A549 treated with Mapracorat at 1 μM for 4 hours (cell line): ENCODE measurements at places on chromosomes 7 and 10. TPM values are rescaled to one million over a fixed set of nuclear protein-coding genes. Genes with fewer than 3 reads are reported as not detected.

Gene ELFN1
- total RNA-seq: 0.23 to 0.49 TPM (median 0.30 TPM) in 5 replicates

Gene CAV2
- total RNA-seq: 154 to 204 TPM (median 186 TPM) in 5 replicates

Gene VWC2
- not detected in 5 replicates for total RNA-seq

Gene CPA4
- total RNA-seq: 3.3 to 5.3 TPM (median 4.3 TPM) in 5 replicates

Gene FBXL15
- total RNA-seq: 5.6 to 11.2 TPM (median 9.9 TPM) in 5 replicates

Gene C10orf62
- total RNA-seq: not detected in 5 replicates

Gene CRHR2
- 0.05 to 0.08 TPM (median 0.05 TPM) in 4 of 5 replicates, not detected in the other for total RNA-seq

Gene CALU
- 123 to 185 TPM (median 155 TPM) in 5 replicates for total RNA-seq

Gene FXYD4
- not detected in 5 replicates for total RNA-seq

Gene FAM13C
- 0.08 to 0.39 TPM (median 0.24 TPM) in 4 of 5 replicates, not detected in the other for total RNA-seq

Gene FRAT2
- 5.9 to 9.9 TPM (median 8.9 TPM) in 5 replicates for total RNA-seq

Gene EGFR
- 85.7 to 122 TPM (median 97.1 TPM) in 5 replicates for total RNA-seq

Gene BLNK
- 0.07 TPM in 1 of 5 replicates, not detected in the others for total RNA-seq

Gene ABCB4
- total RNA-seq: 0.06 TPM in 1 of 5 replicates, not detected in the others

Gene COL13A1
- 0.11 to 0.26 TPM (median 0.24 TPM) in 4 of 5 replicates, not detected in the other for total RNA-seq

Gene OR2A42
- total RNA-seq: not detected in 5 replicates

Gene CFAP69
- total RNA-seq: 2.0 to 3.3 TPM (median 2.4 TPM) in 5 replicates

Gene ADAMTS14
- 0.05 to 0.16 TPM (median 0.09 TPM) in 5 replicates for total RNA-seq

Gene TMEM140
- 0.95 to 1.2 TPM (median 1.0 TPM) in 5 replicates for total RNA-seq

Gene KNDC1
- total RNA-seq: 0.77 to 1.9 TPM (median 1.3 TPM) in 5 replicates

Gene PRR15
- 3.7 to 4.1 TPM (median 3.8 TPM) in 5 replicates for total RNA-seq

Gene NPTX2
- 0.09 to 0.18 TPM (median 0.14 TPM) in 5 replicates for total RNA-seq

Gene LRRC72
- total RNA-seq: not detected in 5 replicates

Gene OGDHL
- total RNA-seq: 0.16 to 0.46 TPM (median 0.25 TPM) in 5 replicates

Gene SHH
- total RNA-seq: 0.35 to 0.96 TPM (median 0.69 TPM) in 5 replicates

Gene OLAH
- 0.39 to 1.0 TPM (median 0.51 TPM) in 5 replicates for total RNA-seq

Gene FAM3C
- 33.8 to 44.3 TPM (median 42.6 TPM) in 5 replicates for total RNA-seq

Gene CNPY1
- not detected in 5 replicates for total RNA-seq

Gene CDHR3
- total RNA-seq: 4.1 to 5.0 TPM (median 4.9 TPM) in 5 replicates

Gene SPDYE16
- total RNA-seq: not detected in 5 replicates

Gene UNCX
- total RNA-seq: 0.07 to 0.08 TPM in 2 of 5 replicates, not detected in the others

Gene PILRA
- total RNA-seq: 4.1 to 6.3 TPM (median 4.4 TPM) in 5 replicates

Gene PIK3CG
- not detected in 5 replicates for total RNA-seq

Gene AGBL3
- 0.59 to 1.9 TPM (median 1.5 TPM) in 5 replicates for total RNA-seq

Gene ANKRD22
- 0.22 to 0.35 TPM (median 0.30 TPM) in 5 replicates for total RNA-seq

Gene STEAP1
- 13.5 to 18.0 TPM (median 14.4 TPM) in 5 replicates for total RNA-seq

Gene DMBT1
- 0.16 to 0.19 TPM (median 0.18 TPM) in 5 replicates for total RNA-seq

Gene TTYH3
- 34.4 to 56.3 TPM (median 53.2 TPM) in 5 replicates for total RNA-seq

Gene SLC18A2
- total RNA-seq: 0.05 to 0.06 TPM in 2 of 5 replicates, not detected in the others

Gene VIM
- 1,595 to 1,722 TPM (median 1,658 TPM) in 5 replicates for total RNA-seq

Gene PAPOLB
- total RNA-seq: not detected in 5 replicates

Gene IL2RA
- total RNA-seq: not detected in 5 replicates

Gene SLC26A3
- total RNA-seq: not detected in 5 replicates

Gene LUC7L2
- total RNA-seq: 33.0 to 39.1 TPM (median 37.5 TPM) in 5 replicates

Gene PDLIM1
- total RNA-seq: 200 to 216 TPM (median 210 TPM) in 5 replicates

Gene LRRC61
- not detected in 5 replicates for total RNA-seq

Gene IFIT1B
- total RNA-seq: not detected in 5 replicates

Gene MMP21
- 0.08 to 0.11 TPM in 2 of 5 replicates, not detected in the others for total RNA-seq

Gene PLCE1
- total RNA-seq: 5.5 to 7.2 TPM (median 6.3 TPM) in 5 replicates

Gene SUN3
- total RNA-seq: 0.19 TPM in 1 of 5 replicates, not detected in the others

Gene NUTM2E
- 0.08 to 0.33 TPM (median 0.24 TPM) in 5 replicates for total RNA-seq

Gene ANK3
- 0.43 to 1.4 TPM (median 0.97 TPM) in 5 replicates for total RNA-seq

Gene CYP26C1
- 0.07 TPM in 1 of 5 replicates, not detected in the others for total RNA-seq

Gene FRG2B
- total RNA-seq: 0.10 TPM in 2 of 5 replicates, not detected in the others

Gene ADCYAP1R1
- 0.02 to 0.08 TPM (median 0.04 TPM) in 4 of 5 replicates, not detected in the other for total RNA-seq
